ENCODE measurements at places on chromosomes 7 and 10.

- DNase-seq = no peak
Observed at GRCh38 chr10:21889477-21890275, 113.9 kb downstream of the DNAJC1 start.

DNA sequence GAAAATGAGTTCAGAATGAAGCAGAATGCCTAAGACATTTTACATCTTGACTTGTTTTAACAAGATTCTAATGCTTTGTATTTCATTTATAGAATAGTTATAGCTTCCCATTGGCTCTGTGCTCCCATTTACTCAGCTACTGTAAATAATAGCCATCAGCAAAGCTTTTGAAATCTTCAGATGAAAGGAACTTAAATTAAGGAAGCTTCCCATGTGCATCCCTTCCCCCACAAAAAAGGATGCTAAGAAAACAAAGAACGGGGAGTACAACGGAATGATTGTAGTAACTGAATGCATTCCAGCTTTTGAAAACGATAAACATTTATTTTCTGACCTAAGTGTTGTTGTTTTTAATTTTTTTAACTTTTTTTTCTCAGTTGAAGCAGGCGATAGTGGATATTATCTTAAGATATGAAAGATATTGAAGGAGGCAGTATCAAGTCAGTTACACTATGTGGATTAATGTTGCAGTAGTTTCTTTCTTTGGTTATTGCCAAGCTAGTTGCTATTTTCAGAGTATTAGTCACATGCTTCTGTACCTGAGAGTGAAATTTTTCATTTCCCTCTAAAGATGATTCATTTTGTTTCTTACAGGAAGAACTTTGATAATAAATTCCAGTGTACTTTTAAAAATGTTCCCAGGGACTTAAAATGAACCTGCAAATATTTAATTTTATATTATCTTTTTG is 129.2 kb downstream of the KCND2 start:
- peak; percentile 74 for DNase-seq

GRCh38 chr10:34092891-34093290 is 722.2 kb downstream of the PARD3 start:
- peak; percentile 41 for DNase-seq

- DNase-seq = no peak
Observed at GRCh38 chr10:132078746-132079345, 13.1 kb downstream of the JAKMIP3 start.

All from iris pigment epithelial cell (primary cell).